ENCODE measurements at places on chromosomes 2 and 18.

DNA sequence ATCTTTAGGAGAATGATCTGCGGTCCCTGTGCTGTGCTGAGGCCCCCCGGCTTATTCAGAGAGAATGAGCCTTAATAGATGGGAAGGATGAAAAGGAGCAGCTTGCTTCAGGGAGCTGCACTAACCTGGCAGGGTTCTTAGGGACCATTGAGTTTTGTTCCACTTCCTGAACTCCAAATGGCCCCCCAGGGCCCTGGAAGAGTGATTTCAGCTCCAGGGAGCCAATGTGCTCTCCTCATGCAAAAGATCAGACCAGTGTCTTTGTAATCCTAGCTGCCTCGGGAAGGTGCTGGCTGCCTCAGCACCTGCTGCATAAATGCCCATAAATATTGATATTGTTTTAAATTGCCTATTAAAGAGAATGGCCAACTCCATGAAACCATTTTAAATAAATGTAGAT is 210.2 kb downstream of the NCK2 start:
- DNase-seq = no peak

- DNase-seq = no peak
Observed at GRCh38 chr2:131156452-131157149, 51.5 kb downstream of the PLEKHB2 start.

DNA sequence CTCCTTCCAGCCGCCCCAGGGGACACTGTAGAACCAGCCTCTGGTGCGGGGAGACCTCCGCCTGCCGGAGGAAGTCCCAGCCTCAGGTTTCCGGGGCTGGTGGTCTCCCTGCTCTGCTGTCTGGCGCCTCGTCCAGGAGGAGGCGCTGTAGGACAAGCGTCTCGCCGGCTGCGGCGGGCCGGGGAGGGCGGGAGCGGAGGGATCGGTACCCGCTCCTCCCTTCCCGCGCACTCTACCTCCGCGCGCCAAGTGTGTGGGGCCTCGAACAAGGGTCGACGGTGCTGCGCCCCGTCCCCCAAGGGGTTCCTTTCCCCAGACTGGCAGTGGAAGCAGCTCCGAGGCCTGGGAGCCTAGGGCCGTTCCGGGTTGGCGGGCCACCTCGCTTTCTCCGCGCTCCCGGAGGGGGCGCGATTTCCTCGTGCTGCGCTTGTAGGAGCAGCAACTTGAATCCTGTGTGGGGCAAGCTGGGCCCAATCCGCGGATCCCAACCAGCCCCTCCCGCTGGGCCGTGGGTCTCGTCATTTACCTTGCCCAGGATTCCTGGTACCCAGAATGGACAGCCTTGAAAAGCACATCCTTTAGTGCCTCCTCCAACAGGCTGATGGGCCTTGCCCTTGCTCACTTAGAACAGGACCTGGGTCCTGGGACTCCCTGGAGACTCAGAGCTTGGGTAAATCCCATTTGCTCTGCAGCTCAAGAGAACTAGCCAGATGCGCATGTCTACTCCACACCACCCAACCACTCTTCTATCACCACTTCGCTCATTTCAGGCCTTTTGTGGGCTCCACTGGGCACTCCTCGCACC is 10.6 kb upstream of the HOXD4 start:
- DNase-seq = peak; percentile 38

DNA sequence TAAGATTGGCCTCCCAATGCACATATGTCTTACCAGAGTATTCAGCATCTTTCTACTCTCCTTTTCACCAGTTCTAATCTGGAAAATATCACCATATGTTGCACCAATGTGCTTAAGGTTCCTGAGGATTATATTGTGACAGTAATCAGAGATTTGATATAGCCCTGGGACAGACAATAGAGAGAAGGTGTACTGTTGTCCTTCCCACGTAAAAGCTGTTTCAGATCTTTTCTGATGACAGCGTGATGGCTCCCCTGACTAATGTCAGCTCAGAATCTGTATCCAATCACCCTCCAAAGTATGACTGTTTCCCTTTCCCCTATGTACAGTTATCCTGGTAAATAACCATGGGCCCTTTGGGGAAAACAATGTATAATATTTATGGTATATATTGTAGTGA is 9.0 kb upstream of the MLPH start:
- no peak for DNase-seq

GRCh38 chr2:119137502-119137901 is 21.0 kb downstream of the C1QL2 start:
- DNase-seq = no peak

- no peak for DNase-seq
Observed at GRCh38 chr18:55161916-55162315, 202.7 kb upstream of the CCDC68 start.

DNA sequence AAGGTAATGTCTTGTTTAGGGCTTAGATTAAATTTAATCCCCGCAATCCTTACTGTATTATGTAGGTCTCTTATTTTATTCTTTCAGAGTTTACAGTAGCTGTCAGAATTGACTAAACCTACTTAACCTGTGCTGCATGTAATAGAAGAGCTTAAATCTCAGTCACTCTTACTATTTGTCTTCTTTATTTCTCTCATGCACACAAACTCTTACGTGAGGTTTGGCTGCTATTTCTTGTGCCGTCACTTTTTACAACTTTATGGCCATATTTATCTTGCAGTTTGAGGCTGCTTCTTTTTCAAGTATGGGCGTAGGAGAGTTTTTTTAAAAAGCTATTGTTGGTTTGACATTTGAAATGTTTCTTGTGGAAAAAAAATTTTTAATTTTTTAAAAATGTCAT is 12.0 kb downstream of the DNAJC10 start:
- no peak for DNase-seq

DNA sequence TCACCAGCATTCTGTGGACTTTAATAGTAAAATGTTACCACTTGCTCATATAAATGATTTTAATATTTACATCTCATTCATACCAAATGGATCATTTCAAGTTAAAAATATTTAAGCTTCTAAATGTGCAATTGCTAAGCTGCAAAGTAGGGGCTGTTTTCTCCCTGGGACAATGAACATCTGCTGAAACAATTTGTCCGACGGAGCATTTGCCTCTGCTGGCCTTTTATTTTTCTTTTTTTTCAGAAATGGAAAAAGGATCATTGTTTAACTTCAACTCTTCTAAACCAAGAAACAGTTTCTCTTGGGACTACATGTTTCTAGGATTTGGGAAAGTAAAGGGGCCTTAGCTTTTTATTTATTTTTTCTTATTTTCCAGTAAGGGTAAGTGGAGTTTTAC is 43.8 kb upstream of the ITPRID2 start:
- DNase-seq = no peak

DNA sequence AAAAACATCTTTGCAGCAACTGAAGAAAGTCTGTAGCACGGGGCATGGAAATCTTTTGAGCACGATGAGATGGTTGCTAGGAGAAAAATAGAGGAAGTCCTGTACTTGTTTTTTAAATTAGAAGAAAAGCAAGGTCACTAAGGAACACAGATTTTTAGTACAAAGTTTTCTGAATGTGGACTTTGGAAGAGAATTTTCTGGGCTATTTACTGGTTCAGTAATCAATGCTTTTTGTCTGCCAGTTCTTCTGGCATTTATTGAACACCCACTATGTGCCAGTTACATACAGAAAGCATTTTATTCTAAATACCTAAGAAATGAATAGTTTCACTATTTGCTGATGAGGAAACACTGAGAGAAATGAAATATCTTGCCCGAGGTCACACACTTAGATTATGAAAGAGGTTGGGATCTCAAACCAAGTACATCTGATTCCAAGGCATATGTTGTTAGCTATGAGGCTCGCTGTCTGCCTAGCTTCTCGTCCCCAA is 15.6 kb upstream of the MAP3K20 start:
- no peak for DNase-seq

- no peak for DNase-seq
Observed at GRCh38 chr2:172612051-172612450, 56.2 kb downstream of the PDK1 start.

GRCh38 chr18:12452784-12453183 is 45.1 kb downstream of the PRELID3A start:
- DNase-seq = no peak

DNA sequence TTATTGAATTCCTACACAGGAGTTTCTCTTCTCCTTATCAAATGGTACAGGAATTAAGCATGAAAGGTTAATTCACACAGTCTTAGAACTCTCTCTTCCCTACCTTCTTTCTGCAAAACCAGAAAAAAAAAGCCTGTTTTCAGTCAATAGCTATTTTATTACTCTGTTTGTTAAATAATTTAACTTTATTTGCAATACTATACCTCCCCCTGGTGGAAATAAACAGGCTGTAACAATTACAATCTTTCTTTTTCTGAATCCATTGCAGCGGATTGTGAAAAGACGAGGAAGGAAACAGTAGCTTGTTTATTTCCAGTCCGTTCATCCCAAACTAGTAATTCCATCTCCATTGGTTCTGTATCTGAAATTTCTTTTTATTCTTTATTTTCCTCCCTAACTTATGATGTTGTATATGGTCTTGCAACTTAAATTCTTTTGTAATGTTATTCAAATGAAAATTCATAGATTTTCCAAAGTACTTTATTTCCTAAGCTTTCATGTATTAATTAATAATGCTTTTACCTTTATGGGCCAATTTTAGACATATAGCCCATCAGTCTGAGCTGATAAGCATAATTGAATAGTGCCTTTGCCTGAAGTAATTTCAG is 165.2 kb downstream of the SH3BP4 start:
- DNase-seq = no peak

- no peak for DNase-seq
Observed at GRCh38 chr2:24543252-24543651, 52.2 kb downstream of the NCOA1 start.

GRCh38 chr2:43448822-43449110 is 147.1 kb downstream of the THADA start:
- no peak for DNase-seq

- DNase-seq = no peak
Observed at GRCh38 chr2:45607701-45608100, 3.4 kb downstream of the SRBD1 start.

DNA sequence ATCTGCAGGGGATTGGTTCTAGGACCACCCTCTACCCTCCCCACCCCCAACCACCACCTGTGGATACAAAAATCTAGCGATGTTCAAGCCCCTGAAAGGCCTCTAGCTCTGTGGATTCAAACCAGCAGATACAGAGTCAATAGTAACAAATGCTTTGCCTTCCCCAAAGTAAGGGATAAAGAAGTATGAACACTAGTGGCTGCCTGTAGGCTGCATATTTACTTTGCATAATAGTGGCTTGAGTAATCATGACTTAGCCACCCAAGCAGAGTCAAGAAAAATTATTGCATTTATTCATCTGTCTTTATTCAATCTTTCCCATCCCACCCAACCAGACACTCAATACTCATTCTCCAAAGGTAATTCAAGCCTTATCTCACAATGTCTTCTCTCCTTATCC is 43.8 kb downstream of the SOCS6 start:
- DNase-seq = no peak

DNA sequence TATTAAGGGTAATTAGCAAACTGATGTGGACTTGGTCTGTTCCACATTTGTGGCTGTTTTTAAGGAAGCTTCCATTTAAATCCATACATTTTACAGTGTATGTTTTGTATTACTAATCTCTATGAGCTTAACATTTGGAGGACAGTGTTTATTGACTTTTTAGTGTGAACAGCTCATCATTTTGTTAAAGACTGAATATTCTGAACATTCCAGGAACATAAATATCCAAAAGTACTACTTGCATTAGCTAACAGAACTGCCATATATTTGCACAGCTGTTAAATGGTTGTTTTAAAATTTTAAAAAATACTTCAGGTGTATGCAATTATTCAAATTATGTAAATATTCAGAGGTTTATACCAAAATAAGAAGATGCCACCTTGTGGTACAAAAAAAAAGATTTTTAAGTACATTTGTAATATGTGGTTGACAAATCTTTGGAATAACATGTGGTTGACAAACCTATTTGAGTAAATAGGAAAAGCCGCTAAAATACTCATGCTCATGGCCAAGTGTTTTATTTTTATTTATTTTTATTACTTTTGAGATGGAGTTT is 439.7 kb upstream of the FANCL start:
- no peak for DNase-seq

DNA sequence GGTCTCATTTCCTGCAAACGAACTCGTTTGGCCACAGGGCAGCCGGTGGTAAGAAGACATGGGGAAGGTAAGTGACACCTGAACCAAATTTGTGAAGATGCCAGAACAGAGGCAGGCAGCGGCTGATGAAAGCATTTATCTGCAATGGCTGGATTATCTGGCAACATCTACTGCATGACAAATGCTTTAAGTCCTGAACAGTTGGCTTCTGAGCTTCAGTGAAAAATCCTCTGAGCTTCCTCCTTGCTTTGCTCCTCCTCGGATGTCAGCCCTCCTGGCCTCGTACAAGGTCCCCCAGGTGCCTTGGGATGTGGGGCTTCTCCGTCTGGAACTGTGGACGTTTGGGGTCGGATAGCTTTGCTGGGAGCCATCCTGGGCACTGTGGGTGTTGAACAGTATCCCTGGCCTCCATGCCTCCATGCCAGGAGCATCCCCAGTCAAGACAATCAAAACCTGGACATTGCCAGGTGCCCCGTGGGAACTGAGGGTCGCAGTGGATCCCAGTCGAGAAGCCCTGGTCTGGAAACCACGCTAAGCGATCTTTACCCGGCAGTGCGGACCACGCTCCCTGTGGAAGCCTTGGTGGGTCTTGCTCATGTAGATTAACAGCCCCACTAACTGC is 49.3 kb downstream of the KCNG2 start:
- no peak for DNase-seq

DNA sequence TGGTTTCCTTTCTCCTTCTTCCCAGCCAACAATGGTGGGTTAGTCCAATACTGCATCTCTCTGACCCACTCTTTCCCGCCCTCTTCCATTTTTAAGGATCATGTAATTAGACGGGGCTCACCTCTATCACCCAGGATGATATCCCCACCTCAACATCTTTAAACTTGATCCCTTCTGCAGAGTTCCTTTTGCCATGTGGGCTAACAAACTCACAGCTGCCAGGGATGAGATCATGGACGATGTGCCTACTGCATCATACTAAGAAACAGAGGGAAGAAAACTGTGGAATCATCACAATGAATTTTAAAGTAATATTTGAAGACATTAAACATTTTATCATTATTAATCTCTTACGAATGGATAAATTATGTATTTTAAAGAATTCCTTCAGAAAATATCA is 183.5 kb downstream of the RDH14 start:
- no peak for DNase-seq

GRCh38 chr2:132783883-132784282 is 113.9 kb upstream of the LYPD1 start:
- no peak for DNase-seq

- DNase-seq = no peak
Observed at GRCh38 chr2:236061497-236061896, 106.7 kb downstream of the GBX2 start.

- DNase-seq = no peak
Observed at GRCh38 chr2:160156665-160157064, 43.4 kb downstream of the ITGB6 start.

- DNase-seq = no peak
Observed at GRCh38 chr18:55485666-55486065, 102.3 kb downstream of the TCF4 start.

GRCh38 chr2:19841918-19842693 is 59.7 kb downstream of the TTC32 start:
- no peak for DNase-seq

- no peak for DNase-seq
Observed at GRCh38 chr2:115396579-115396978, 954.1 kb downstream of the DPP10 start.

- DNase-seq = no peak
Observed at GRCh38 chr2:152505495-152505906, 170.5 kb downstream of the FMNL2 start.

All from activated CD8-positive, alpha-beta memory T cell treated with anti-CD3 and anti-CD28 coated beads for 1 hour (primary cell).